Left ventricle myocardium inferior (tissue), 1 donor: ENCODE measurements at places on chromosomes 16 and 17. TPM values are rescaled to one million over a fixed set of nuclear protein-coding genes. Genes with fewer than 3 reads are reported as not detected.

Gene KCNH6
- not detected for total RNA-seq

Gene SEZ6L2
- total RNA-seq, result 0.38 TPM

Gene CA5A
- not detected for total RNA-seq

Gene CDH1
- 0.11 TPM for total RNA-seq

Gene HEATR3
- total RNA-seq, result 9.0 TPM

Gene IKZF3
- total RNA-seq, result 0.16 TPM

Gene TEX2
- total RNA-seq, result 58.0 TPM

Gene ZNF500
- total RNA-seq, result 5.4 TPM

Gene EPOP
- total RNA-seq, result 0.33 TPM

Gene B4GALNT2
- not detected for total RNA-seq

Gene NDUFAB1
- total RNA-seq, result 464 TPM

Gene OR1E1
- total RNA-seq, result not detected

Gene VPS35
- total RNA-seq, result 74.6 TPM

Gene NOB1
- total RNA-seq, result 14.7 TPM

Gene APOH
- not detected for total RNA-seq

Gene FHOD1
- total RNA-seq, result 18.0 TPM

Gene CDK3
- total RNA-seq, result 1.8 TPM
